Glutamatergic neuron (in vitro differentiated cells): ENCODE measurements at places on chromosomes 11 and 22.

GRCh38 chr11:7610393-7610792 is 62.9 kb downstream of the CYB5R2 start:
- DNase-seq = no peak
- H3K4me1 ChIP-seq = no peaks in the 10 kb centered on the region
- no peak overlapping the region for H3K27ac ChIP-seq
- no peak overlapping the region for H3K4me3 ChIP-seq

DNA sequence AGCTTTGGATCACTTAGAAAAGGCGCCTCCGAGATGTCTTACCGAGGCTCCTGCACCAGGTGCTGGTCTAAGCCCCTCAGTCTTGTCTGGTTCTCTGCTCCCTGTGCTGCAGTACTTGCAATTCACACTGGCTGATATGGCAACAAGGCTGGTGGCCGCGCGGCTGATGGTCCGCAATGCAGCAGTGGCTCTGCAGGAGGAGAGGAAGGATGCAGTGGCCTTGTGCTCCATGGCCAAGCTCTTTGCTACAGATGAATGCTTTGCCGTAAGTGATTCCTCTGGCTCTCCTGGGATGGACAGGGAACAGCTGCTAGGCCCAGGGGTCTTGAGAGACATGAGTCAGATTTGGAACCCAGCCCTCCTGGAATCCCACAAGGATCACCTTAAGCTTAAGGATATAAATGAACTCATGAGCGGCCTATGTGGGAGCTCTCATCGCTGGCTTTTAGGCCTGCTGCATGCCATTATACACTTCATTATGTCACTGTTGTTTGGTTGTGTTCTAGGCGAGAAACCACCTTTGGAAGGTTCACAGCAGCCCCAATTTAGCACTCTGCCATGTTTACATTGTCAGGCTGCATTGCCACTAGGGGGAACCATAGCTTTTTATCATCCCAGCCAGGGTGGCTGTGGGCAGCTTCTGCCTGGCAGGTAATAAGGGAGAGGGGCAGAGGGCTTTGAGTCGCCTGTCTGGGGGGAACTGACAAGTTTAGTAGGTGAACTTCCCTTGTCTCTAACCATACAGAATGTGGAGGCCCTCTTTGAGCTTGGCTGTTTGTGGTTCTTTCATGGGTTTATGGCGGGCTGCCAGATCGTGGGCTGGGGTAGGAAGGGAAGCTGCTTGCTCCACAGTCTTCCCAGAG is 8.5 kb downstream of the ACAD8 start:
- H3K4me1 ChIP-seq = no peaks in the 10 kb centered on the region
- DNase-seq = peak; percentile 59
- H3K4me3 ChIP-seq = no peak overlapping the region
- no peaks in the 10 kb centered on the region for H3K36me3 ChIP-seq
- no peaks in the 10 kb centered on the region for H3K27me3 ChIP-seq

- H3K27ac ChIP-seq = no peak overlapping the region
- no peaks in the 10 kb centered on the region for H3K36me3 ChIP-seq
- H3K27me3 ChIP-seq = no peaks in the 10 kb centered on the region
- peaks cover 9% of the 10 kb centered on the region for H3K4me1 ChIP-seq
These were observed 2.4 kb downstream of the MPST start for GRCh38 chr22:37021710-37022482.

- no peaks in the 10 kb centered on the region for H3K27me3 ChIP-seq
- no peak overlapping the region for H3K4me3 ChIP-seq
- no peaks in the 10 kb centered on the region for H3K36me3 ChIP-seq
- no peak for DNase-seq
These were observed 1156.8 kb downstream of the LRRC4C start for GRCh38 chr11:40302669-40303068.

- peaks cover 4% of the 10 kb centered on the region for H3K4me1 ChIP-seq
- H3K27me3 ChIP-seq = peaks cover 2% of the 10 kb centered on the region
- H3K36me3 ChIP-seq = no peaks in the 10 kb centered on the region
These were observed 24.9 kb upstream of the CHKA start for GRCh38 chr11:68146010-68146540.

DNA sequence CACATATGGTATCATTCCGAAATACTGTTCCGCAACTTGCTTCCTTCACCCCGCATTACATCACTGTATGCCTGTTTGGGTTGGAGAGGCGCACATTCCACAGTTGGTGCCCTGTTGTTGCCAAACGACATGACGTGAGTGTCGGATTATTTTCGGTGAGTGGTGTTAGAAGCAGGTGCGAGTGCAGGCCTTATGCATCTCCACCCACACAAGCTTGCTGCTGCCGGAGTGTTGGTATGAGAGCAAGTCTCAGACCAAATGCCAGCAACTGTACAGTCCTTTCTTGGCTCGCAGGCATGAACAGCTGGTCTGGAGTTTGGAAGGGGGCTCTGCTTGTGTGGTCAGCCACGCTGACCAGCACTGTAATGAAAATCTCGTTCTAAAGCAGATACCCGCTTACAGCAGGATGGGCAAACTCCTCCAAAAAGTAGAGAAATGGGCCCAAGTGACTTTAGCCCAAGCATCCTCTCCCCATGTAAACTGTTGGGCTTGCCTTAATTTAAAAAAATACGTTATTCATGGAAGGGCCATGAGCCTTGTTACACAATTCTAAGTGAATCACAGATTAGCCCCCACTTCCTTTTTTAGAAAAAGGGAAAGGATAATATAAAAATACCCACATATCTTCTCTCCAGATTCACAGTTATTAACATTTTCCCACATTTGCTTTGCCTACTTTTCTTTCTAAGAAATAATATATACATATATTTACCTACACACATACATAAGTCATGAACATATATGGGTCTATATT is 48.7 kb upstream of the OR9Q1 start:
- no peaks in the 10 kb centered on the region for H3K4me1 ChIP-seq
- no peak overlapping the region for H3K27ac ChIP-seq
- H3K36me3 ChIP-seq = no peaks in the 10 kb centered on the region
- H3K4me3 ChIP-seq = no peak overlapping the region
- no peak for DNase-seq
